ENCODE measurements at places on chromosomes 6 and 20.

GRCh38 chr6:141532211-141532610 is 600.5 kb upstream of the GJE1 start:
- DNase-seq: no peak

DNA sequence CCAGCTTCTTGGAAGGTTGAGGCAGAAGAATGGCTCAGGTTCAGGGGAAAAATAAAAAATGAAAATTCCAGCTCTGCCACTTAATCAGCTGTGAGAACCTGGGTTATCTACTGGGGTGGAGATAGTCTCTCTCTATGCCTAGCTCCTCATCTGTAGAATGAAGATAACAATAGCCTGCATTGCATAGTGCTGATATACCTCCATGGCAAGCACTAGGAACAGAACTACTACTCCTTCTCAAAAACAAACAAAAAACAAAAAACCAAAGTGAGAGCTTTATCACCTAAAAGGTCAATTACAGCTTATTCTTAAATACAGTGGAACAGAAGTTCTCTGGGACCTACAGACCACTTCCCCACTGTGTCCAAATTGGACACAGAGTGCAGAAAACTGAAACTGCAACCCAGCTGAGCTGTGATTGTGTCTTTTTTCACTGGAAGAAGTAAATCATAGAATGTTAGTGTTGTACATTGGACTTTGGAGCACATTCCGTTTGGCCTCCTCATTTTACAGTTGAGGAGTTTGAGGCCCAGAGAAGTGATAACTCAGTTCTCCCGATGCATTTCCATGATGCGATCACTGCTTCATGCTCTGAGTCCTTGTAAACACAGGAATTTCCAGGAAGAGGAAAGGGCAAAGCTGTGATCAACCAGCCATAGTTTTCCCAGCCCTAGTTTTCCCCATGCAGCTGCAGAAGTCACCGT is 23.3 kb downstream of the MTFR2 start:
- DNase-seq: no peak

DNA sequence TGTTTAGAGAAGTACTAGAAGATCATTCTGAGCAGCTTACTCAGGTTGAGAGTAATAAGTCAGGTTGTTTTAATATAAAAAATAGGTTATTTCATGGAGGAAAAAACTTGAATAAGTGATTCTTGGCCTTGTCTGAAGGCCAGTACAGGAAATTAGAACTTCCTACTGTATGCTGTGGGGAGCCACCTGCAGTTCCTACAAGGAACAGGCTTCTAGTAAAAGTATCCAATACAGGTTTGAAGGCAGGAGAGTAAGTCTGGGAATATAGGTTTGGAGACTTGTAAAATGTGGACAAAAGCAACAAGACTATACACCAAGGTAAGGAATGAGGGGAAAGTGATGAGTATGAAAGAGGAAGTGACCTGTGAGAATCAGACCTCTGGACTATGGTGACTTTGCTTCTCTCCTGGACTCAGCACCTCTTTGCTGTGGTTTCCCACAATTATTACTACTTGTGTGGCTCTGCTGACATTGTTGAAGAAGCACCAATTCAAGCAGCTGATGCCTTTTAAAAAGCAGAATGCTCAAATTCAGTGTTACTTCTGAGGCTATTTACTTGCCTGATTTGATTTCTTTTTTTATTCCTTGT is 278.6 kb downstream of the TBC1D7 start:
- no peak for DNase-seq

DNA sequence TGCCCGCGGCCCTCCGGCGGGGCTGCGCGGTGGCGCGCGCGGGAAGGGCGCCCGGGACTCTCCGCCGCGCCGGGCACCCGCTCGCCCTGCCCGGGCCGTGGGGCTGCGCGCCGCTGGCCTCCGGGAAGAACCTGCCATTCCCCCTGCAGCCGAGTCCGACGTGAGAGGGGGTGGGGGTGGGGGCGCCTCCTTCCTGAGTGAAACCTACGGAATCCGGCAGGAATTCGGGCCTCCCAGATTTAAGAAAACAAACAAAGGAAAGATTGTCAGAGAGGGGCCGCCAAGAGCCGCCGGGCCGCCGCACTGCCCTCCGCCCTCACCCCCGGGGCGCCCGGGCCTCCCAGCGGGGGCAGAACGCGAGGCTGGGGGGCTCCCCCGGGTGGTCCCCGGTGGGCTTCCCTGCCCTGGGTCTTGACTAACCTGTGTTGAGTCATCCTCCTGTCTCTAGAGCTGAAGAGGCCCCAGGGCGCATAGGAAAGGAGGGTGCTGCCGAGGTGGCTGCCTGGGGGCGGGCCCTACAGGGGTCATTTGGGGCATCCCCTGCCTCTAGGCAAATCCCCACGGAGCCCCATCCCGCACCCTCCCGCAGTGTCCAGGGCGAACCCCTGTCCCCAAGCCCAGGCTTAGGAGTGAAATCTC is 42.2 kb upstream of the FOXP4 start:
- DNase-seq: no peak

- DNase-seq: no peak
Observed at GRCh38 chr6:107977283-107977682, 19.3 kb upstream of the SEC63 start.

GRCh38 chr6:143581835-143582480 is 70.4 kb upstream of the FUCA2 start:
- no peak for DNase-seq

- no peak for DNase-seq
Observed at GRCh38 chr20:53349730-53350129, 243.9 kb downstream of the ZNF217 start.

All from HCT116 (cell line).